ENCODE measurements at places on chromosomes 3 and 15.

- DNase-seq: no peak
Measured at GRCh38 chr3:187719628-187720336, 17.4 kb upstream of the RTP2 start.

GRCh38 chr3:50154840-50155490 is at the start of gene SEMA3F:
TSS of gene SEMA3F (plus strand) at chr3:50155324. CDS start at chr3:50159623, 4,299 bp downstream.
- DNase-seq: no peak

- no peak for DNase-seq
Measured at GRCh38 chr3:198028718-198029117, 68.7 kb downstream of the LMLN start.

- DNase-seq: no peak
Measured at GRCh38 chr3:134833453-134834163, 38.5 kb downstream of the EPHB1 start.

- DNase-seq: no peak
Measured at GRCh38 chr15:39417366-39418134, 163.3 kb upstream of the THBS1 start.

DNA sequence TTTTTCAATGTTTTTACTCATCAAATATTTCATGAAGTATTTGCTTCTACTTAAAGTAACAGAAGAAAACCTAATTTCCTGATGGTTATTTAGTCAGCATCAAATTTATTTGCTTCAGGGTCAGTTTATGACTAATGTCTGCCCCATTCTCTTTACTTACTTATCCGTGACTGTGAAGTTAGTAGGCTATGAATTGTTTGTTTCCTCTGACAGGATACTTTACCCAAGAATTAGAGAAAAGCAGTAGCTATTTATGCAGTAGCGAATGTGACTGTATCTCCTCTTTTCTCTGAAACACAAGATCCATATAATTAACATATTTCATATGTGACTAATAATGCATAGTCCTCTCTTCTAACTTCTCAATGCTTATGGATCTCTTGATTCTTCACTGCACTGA is 329.9 kb upstream of the ROBO1 start:
- DNase-seq: no peak

GRCh38 chr3:72013084-72013483 is 228.1 kb upstream of the PROK2 start:
- DNase-seq: no peak

GRCh38 chr3:153595186-153595815 is 433.3 kb downstream of the RAP2B start:
- DNase-seq: no peak

- no peak for DNase-seq
Measured at GRCh38 chr15:28182731-28183130, 83.6 kb upstream of the OCA2 start.

DNA sequence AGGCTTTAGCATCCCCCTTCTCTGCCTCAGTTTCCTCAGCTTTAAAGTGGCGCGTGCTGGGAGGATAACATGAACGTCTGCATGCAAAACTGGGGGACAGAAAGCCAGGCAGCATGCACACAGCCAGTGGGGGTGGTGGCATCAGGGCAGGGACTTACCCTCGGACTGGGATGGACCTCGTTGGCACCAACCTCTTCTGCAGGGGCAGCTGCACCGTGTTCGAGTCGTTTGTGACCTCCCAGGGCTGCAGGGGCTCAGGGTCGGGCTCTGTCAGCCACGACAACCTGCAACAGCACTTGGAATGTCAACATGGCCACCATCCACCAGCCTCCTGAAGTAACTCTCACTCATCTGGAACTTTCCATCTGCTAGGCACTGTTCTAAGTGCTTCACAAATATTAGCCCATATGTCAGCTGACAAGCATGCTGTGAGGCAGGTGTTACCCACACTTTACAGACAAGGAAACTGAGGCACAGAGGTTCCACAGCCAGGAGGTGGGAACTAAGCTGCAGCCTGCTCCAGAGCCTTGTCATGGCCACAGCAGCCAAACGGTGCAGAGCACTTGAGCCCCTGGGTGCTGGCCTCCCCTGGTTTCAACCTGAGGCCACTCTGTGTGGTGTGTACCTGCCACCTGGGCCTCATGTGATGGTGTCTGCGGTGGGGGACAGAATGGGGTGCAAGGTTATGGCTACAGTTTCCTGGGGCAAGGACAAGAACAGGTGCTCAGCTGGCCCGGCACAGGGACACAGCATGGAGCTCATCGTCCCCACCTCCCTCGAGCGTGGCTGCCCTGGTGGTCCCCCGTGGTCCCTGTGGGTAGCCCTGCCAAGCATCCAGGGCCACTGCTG is 6.7 kb downstream of the C3orf22 start:
- DNase-seq: no peak

GRCh38 chr3:18725668-18726407 is 300.7 kb upstream of the SATB1 start:
- DNase-seq: no peak

DNA sequence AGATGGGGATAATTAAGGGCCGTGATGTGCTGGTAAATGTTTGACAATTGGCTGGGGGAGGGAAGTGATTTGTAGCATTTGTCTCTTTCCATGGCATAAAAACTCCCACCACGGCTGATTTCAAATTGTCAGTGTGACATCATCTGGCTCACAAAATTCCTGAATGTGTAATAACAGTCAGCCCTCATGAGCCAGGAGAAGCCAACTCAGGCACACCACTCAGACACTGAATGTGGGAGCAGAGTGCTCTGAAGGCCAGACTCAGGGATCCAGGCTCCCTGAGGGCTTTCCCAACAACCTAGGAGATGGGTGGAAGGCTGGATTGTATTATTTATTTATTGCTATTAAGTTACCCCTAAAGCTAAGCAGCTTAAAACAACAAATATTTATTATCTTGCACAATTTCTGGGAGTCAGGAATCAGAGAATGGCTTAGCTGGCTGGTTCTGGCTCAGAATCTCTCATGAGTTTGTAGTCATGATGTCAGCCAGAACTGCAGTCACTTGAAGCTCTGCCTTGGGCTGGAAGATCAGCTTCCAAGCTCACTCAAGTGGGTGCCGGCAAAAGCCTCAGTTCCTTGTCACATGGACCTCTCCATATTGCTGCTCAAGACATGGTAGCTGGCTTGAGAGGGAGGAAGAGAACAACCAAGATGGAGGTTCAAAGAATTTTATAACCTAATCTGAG is 6.5 kb upstream of the CPEB1 start:
- DNase-seq: no peak

DNA sequence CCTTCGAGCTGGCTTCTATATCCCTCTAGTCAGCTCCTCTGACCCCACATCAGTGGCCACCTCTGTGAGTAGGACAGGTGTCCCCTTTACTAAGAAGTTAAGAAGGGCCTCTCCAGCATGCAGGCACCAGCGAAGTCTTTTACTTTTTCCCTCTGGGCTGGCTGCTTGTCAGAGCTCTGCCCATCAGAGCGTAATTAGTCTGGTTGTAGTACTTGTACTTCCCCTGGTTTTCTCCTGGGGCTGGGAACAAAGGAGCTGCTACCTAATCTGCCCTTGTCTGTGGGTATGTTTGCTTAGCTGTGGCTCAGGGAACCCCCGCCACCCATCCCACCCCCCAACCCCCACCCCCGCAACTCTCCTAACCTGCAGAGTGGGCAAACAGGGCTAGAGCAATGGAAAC is 27.4 kb upstream of the ALPK3 start:
- no peak for DNase-seq
